Cerebellar nuclear complex (tissue), 1 donor: ENCODE measurements at places on chromosomes 4 and X.

DNA sequence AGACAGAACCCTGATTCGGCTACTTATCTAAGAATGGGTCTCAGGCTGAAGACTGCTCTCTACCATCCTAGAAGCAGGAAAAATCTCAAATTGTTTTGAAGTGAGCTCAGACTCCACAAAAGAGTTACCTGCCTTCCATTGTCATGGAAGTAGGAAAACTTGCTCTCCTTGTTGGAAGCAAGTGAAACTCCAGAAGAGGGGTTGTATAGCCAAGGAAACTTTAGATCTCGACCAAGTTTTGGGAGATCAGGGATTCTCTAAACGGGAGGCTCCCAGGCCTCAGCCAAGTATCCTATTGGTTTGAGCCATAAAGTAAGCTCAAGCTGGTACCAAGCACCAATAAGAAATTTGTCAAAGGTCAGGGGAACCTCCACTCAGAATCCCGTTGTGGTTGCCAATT, 9.2 kb upstream of the FHDC1 start:
- no peak for DNase-seq

DNA sequence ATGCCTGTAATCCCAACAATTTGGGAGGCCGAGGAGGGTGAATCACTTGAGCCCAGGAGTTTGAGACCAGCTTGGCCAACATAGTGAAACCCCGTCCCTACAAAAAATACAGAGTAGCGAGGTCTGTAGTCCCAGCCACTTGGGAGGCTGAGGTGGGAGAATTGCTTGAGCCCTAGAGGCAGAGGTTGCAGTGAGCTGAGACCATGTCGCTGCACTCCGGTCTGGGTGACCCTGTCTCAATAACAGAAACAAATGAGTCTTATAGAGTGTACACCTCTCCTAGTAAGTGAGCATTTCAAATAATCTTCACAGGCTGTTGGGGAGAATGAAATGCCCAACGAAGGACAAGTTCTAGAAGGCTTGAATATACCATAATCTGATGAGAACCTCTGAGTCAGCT, 5.5 kb downstream of the UCHL1 start:
- no peak for DNase-seq

- DNase-seq, result no peak
Measured at GRCh38 chr4:189202182-189202868, 738.3 kb upstream of the FRG1 start.

DNA sequence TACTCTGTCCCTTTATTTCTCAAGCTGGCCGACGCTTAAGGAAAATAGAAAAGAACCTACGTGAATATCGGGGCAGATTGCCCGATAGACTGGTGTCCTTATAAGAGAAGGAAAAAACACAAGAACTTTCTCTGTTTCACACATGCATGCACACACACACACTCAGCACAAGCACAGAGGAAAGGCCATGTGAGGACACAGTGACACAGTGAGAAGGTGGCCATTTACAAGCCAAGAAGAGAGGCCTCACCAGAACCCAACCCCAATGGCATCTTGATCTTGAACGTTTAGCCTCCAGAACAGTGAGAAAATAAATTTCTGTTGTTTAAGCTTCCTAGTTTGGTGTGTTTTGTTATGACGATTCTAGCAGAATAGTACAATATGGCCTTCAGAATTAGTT, 37.0 kb downstream of the SPRY1 start:
- DNase-seq, result no peak

DNA sequence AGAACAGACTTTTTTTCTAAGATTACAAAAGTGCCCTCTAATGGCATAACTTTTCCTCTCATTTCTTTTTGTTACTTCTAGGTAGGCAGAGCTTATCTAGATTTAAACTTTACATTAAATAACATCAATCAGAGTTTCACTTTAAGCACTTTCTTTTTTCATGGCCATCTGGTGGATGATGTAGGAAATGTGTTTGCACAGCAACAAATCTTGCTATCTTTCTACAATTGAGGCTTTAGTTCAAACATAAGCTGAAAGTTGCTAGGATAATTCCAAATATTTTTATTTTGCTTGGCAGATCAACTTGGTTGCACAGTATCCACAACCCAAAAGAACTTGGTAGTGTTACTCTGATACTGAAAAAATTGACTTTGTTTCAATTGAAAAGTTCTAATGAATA, 22.0 kb downstream of the NDNF start:
- DNase-seq, result no peak

DNA sequence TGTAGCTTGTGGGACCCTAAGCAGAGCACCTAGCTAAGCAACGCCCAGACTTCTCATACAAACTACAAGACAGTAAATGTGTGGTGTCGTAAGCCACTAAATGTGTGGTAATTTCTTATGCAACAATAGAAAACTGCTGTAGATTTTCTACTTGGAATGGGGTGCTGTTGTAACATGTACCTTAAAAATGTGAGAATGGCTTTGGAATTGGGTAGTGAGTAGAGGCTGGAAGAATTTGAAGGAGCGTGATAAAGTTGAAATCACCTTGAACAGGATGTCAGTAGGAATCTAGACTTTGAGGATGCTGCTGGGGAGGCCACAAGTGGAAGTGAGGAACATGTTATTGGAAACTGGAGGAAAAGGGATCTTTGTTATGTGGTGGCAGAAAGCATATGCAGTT, 43.2 kb upstream of the FUNDC1 start:
- no peak for DNase-seq

GRCh38 chr4:74391890-74392475, 27.0 kb downstream of the EREG start:
- no peak for DNase-seq

DNA sequence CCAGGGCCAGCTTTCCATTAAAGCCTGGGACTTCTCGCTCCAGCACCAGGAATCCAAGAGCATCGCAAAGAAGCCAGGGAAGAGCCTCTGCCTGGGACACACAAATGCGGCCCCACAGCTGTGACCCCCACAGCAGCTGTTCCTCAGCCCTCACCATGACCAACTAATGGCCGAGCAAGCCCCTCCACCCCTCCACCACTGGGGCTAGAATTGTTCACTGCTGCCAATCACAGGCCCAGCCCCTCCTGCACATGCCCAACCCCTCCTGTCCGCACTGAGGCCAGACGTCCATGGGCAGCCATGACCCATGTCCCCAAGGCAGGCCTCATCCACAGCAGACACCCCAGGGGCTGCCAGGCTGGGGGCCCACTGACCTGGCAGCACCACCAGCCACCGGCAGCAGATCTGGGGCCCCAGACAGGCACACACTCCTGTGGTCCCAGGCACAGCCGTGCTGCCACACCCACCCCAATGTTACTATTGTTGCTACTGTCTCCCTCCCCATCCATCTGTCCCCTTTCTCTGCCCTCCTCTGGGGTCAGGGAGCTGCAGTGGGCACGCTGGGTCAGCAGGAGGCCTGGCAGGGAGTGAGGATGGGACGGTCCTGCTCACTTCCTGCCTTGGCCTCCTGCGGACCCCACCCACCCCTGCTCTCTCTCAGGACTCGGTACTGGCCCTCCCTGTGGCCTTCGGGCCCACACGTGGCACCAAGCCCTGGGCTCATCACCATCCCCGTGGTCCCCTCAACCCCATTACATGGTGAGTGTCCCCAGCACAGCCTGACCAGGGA, 56.0 kb downstream of the ZFYVE28 start:
- DNase-seq, result no peak

GRCh38 chr4:38189445-38189844, 229.2 kb downstream of the PTTG2 start:
- DNase-seq, result no peak

GRCh38 chr4:79865201-79865597, 207.8 kb downstream of the ANTXR2 start:
- no peak for DNase-seq
